Naive thymus-derived CD4-positive, alpha-beta T cell (primary cell): ENCODE measurements at places on chromosomes 16 and 17.

DNA sequence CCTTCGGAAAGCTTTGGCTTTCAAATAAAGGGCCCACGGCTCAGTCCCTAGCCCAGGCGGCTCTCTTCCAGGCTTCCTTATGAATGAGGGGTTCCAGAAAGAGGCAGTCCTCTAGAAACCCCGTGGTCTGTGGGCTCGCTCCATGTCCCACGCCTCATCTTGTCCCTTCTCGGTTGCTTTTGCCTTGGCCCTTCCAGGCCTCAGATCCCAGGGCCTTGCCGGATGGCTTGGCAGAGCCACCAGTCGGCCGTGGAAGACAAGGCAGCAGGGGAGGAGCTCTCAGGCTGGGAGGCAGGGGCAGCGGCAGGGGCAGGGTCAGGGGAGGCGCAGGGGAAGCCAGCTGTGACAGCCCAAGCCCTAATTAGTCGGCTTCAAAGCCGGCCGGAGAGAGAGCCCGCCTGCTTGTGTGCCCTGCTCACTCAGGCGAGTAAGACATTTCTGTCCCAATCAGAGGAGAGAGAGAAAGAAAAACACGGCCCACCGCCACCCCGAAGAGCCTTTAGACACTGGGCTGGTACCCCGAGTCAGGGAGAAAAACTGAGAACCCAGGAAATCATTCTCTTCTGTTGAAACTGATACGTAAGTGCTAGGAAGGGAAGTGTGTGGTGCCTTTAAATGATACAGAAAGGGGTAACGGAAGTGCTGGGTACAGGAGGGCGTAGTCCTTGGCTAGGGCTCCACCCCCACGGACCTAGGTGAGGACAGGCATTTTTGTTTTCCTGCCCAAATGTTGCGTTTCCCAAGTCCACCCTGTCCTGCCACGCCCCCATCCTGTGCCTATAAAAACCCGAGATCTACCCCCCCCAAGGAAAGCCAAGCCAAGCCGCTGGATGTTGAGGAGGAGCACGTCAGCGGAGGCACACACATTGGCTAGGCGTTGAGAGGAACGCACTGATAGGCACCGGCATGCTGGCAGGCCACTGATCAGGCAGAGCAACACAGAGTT is 27.8 kb upstream of the MEIOC start:
- no peak for DNase-seq

DNA sequence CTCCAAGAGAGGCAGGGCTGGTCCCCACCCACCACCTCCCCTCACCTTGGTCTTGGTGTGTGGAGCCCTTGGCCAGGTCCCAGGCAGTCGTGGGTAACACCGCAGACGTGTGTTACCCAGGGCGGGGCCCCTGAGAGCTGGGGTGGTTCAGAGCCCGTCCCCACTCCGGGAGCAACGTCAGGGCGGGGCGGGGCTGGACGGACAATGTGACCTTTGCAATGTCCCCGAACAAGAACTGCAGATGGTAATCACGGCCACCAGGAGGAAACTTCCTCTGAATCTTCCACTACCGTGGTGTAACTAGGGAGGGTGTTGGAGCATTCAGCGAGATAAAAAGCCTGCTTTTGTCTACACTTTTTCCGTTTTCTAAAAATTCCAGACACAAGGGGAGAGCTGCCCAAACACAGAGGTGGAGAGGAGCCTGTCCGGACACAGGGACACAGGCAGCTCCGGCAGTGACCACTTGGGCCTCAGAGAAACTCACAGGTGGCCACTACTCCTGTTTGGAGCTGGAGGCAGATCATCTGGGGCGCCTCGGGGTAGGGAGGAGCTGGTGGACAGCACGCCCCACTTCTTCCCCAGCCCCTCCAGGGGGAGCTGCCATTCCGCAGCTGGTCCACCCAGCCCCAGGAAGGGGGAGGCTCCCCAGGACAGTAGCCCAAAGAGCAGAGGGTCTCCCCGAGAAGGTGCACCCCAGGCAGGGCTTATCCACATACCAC is 14.2 kb upstream of the SLC38A10 start:
- no peak for DNase-seq

DNA sequence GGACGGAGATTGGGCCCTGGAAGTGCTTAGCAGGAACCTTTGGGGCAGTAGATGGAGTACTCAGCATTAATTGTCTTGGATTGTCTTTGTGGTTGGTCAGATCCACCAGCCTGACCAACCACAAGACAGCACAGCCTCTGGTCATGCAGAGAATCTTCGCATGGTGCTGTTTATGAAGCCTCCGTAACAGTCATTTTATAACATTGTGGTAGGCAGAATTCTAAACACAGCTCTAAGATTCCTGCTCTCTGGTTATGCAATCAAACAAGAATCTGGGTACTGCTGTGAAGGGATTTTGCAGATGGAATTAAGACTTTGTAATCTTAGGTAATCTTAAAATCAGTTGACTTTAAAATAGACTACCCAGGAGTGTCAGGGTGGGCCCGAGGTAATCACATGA is 312.2 kb upstream of the GOT2 start:
- DNase-seq = no peak

DNA sequence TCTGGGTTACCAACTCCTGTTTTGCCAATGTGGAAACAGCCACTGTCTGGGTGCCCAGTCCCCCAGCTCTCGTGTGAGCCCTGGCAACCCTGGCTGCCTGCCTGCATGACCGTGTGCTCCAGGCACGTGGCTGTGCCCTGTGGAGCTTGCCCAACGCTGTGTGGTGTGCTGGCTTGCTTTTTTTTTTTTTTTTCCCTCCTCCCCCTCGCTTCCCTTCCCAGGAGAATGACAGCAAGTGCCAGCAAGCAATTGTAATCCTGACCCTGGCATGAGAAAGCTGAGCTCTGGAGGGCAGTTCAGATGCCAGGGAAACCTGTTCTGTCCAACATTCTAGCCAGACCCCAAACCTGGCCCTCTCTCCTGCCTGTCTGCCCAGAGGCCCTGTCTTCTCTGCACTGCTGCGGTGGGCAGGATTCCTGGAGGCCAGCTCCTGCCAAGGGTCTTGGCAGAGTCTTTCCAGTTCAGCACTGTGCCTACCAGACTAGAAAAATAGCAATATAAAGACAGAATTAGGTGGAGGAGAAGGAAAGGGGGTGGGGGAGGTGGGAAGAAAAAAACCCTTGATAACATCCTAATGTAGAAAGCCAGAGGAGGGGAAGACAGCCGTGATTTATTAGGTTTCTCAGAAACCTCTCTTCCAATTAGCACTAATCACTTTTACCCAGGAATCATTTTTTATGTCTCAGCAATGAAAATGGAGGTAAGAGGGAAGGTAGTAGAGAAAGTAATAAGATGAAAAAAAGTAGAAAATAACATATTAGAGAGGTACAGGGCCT is 9.0 kb downstream of the HLF start:
- DNase-seq = no peak

GRCh38 chr16:82653550-82654511 is 27.1 kb downstream of the CDH13 start:
- peak; percentile 43 for DNase-seq

DNA sequence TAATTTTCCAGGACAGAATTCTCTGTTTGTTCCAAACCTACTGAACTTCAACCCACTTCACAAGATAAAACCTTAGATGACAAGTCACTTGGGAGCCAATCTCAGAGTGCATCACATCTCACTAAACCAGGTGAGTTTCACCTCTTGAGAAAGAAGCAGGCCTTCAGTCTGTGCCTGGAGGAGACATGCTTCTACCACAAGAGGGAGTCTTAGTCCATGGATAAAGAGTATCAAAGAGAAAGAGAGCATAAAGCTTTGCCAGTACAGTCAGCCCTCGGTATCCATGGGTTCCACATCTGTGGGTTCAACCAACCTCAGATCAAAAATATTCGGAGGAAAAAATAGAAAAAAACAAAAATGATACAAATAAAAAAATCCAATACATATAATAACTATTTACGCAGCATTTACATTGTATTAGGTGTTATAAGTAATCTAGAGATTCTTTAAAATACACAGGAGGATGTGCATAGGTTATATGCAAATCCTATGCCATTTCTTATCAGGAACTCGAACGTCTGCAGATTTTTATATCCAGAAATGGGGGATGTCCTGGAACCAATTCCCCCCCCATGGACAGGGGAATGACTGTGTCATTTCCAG is 37.7 kb downstream of the DUSP14 start:
- peak; percentile 13 for DNase-seq

- no peak for DNase-seq
Observed at GRCh38 chr17:31743797-31744196, 115.2 kb downstream of the COPRS start.

GRCh38 chr16:69890114-69890891 is 60.8 kb upstream of the CLEC18A start:
- DNase-seq = no peak

DNA sequence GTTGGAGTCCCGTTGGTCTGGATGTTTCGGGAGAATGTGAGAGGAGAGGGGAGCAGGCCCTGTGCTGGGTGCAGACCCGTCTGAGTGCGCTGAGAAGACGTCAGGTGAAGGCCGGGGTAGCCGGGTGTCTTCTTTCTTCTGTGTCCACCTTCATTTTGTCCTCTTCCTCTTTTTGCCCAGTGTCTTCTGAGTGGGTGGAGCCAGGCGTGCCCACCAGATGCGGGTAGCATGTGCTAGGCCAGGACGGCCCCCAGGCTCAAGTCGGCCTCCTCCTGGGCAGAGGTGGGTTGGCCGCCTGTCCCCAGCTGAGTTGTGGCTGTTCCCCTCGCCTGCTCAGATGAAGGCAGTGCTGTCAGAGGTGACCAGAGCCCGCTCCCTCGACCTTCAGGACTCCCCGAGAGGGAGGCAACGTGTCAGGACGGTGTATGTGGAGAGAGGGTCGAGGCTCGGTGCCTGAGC is 3.5 kb downstream of the METRNL start:
- no peak for DNase-seq

GRCh38 chr16:19104607-19105006 is 9.2 kb upstream of the ITPRIPL2 start:
- DNase-seq = no peak

DNA sequence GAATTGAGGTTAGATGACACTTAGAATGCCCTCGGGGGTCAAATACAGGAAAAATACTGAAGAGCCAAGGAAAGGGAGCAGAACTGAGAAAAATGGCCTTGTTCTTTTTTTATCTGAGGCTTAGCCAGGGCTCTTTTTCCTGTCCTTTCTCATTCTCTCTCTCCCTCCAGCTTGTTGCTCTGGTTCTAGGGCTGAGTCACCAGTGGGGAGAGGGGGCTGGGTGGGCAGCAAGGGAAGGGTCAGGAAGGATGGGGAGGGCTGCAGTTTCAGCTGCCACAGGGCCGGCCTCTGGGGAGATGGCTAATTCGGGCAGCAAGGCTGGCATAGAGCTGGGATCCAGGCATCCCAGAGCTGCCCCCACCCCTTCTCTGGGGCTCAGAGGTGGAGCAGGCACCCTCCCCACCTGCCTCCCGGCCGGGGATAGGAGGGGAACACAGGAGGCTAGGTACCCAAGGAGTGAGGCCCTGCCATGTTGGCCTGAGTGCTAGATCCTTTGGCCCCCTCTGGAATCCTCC is 3.9 kb downstream of the ITGA3 start:
- DNase-seq = no peak

DNA sequence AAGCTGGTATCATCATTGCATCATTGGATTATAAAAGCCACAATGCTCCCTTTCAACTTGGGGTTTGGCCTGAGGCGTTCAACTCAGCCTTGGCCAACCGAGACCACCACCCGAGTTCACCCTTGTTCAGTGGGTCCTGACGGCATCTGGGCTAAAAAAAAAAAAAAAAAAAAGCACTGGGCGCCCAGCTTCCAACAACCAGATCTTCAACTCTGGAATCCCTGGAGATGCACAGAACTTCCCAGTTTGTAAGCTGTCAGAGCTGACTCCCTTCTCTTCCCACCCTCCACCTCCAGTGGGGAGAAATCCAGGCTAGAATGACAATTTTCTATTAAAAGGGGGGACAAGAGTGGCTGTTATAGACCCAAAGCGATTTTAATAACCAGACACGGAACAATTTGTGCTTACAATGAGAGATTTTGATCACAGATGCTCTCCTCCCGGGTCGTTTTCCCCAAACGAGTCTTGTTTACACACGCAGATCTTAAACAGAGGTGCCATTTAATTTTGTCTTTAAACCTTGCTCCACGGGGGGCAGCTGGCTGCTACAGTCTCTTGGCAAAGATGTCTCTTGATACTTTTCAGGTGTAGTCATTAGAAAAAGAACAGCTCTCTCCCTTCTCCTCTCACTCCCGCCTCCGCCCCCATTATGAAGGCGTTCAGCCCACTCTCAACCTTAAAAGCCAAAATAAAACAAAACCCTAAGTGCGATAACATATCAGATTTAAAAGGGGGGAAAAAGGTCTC is 26.9 kb downstream of the GPRC5B start:
- no peak for DNase-seq

GRCh38 chr16:88472637-88473205 is 19.6 kb downstream of the ZFPM1 start:
- no peak for DNase-seq

GRCh38 chr17:18019838-18020154 is 19.2 kb downstream of the ATPAF2 start:
- DNase-seq = no peak

DNA sequence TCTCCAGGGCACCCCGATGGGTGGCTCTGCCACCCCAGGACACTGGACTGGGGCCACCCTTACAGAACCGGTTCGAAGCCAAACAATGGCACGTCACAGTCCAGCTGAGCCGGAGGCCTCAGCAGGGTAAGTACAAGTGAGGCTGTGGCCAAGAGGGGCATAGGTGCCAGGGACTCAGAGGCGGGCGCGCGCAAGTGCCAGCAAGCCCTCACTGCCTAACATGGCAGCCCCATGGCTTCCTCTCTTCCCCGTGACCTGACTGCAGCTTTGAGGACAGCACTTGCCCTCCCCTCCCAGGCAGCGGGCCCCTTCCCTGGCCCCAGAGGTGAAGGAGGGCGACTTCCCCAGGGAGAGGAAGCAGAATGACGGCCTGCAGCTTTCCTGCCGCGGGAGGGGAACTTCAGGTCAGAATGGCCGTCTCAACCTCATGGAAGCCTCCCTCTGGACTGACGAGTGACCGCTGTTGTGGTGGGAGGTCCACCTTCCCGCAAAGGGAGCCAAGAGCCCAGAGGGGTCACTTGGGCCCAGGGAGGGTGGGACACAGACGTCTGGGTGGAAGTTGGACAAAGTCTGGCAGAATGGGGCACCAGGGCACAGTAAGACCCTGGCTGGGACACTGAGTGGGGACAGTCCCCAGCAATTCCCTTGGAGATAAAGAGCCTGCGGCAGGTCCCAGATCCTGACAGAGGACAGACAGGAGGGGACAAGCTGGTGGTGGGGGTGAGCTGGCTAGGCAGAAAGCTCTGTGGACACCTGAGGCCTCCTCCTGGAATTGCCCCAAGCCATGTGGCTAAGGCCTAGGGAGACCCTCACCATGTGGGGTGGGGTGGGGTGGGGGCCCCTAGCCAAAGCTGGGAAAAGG is 52.1 kb upstream of the TOB1 start:
- no peak for DNase-seq

DNA sequence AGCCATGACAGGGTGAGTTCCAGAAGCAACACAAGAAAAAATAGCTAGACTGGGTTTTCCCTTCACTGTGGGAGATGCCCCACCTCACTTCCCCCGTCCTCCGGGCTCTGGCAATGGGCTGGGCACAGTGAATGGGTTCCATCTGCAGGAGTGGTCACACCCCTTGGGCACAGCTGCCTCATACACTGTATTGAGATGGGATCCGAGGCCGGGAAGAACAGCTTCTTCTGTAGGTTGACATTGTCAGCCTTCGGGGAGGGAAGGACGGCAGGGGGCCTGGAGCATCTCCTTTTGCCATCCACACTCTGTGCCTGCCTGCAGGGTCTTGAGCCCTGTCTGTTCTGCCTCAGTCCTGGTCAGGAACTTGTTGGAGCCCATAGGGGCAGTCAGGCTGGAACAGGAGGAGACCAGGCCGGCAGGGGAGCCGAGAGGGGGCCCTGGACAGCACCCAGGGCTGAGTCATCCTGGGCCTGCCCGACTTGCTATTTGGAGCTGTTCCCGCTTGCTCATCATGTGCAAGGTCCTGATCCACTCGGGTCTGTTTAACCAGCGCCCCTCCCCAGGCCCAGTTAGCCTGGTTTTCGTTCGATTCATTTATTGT is 286.7 kb downstream of the SEC14L1 start:
- no peak for DNase-seq

- DNase-seq = no peak
Observed at GRCh38 chr17:77802811-77803220, 155.7 kb upstream of the TNRC6C start.
